ENCODE measurements at places on chromosomes 16 and 17.
A peak's percentile ranks its signal among the peaks of the same experiment; 100 is the strongest.

DNA sequence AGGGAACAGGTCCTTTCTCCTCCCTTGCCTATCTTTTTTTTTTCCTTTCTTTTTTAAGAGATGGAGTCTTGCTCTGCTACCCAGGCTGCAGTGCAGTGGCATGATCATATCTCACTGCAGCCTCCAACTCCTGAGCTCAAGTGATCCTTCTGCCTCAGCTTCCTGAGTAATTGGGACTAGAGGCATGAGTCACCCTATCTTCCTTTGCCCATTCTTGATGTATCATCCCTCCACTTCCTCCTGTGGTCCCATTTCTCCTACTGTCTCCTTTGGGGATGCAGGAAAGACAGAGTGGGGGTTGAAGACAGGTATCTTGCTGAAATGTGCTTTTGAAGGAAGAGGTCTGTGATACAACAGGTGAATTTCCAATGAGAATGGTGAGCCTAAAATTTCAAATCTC lies 5.5 kb downstream of the MYO19 start:
- peak; percentile 44 for DNase-seq

- peak; percentile 75 for DNase-seq
Observed at GRCh38 chr16:11004973-11005610, 60.7 kb downstream of the CLEC16A start.

DNA sequence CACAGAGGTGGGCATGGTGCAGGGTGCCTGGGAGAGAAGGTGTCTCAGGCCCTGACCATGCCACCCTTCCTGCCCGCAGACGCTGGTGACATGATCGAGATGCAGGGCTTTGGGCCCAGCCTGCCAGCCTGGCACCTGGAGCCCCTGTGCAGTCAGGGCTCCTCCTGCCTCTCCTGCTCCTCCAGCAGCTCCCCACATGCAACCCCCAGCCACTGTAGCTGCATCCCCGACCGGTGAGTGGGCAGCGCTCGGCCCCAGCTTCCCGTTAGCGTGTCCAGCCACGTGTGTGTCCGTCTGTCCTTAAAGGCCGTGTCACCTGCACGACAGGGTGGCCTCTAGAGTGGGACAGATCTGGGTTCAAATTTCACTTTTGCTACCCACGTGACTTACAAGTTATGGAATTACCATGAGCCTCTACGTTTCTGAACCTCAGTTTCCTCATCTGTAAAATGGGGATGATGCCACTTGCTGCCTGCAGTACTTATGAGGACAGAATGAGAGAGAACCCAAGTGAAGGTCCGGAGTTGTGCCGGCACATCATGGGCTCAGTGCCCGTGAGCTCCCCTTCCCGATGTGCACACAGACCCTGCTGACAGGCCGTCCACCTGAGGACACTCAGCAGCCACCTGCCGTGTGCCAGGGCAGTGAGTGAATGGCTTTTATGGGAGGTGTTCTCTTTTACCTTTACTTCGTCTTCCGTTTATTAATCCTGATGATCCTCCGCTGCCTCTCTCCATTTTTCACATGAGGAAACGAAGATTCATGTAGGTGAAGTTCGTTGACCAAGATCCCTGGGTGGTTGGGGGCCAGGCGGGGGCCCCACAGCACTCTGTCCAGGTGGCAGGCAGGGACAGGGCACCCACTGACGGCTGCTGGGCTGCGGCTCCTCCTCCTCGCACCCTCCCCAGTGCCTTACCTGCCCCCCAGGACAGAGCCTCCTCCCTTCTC lies 29.4 kb downstream of the MNT start:
- DNase-seq = no peak

- no peak for DNase-seq
Observed at GRCh38 chr16:82094942-82095540, 60.0 kb downstream of the HSD17B2 start.

DNA sequence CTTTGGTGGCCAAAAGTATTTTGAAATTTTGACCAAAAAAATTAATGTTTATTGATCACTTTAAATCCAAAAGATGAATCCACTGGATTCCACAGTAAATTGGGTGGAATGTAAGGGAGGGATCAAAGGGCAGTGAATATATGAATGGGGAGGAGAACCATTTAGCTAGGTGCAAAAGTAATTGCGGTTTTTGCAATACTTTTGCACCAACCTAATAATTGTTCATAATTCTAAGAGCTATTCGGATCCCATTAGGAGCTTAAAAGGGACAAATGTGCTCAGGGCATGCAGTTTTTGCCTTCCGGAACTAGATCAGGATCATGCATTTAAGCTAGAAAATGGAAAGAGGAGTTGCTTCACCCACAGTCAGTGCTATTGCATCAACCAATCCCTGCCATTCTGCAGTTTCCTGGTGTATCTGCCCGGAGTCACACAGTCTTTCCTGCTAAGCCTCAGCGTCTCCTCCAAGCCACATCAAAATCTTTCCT lies at the start of gene LPO:
LPO (plus strand) TSS at position 438 of the 488 bp plus-strand sequence. CDS start 4,396 bp downstream, outside the sequence.
- no peak for DNase-seq

- peak; percentile 65 for DNase-seq
Observed at GRCh38 chr16:3458278-3458851, 14.9 kb downstream of the NAA60 start.

DNA sequence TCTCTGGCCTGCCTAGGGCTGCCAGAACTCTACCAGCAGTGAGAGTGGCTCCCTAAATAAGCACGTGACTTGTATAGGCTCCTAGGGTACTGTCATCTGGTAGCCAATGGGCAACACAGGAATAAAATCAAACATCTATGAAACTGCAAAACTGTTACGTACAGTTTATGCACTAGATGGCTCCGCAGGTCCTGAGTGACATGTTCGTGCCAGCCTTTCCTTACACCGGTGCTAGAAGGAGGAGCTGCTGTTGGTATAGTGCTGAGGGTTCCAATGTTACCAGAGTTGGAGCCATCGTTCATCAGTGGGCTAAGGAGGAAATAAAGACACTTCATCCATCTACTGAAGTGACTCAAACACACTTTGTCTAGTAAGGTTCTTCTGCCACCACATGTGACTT lies 63.2 kb upstream of the TRAP1 start:
- peak; percentile 10 for DNase-seq

Measured in AG10803 (cell line).